ENCODE measurements at places on chromosomes 16 and 17.

GRCh38 chr17:48530887-48531272 is at the start of gene HOXB1:
Gene HOXB1 (minus strand): TSS chr17:48531011. CDS start chr17:48530904, 107 bp downstream.
- DNase-seq, result no peak

DNA sequence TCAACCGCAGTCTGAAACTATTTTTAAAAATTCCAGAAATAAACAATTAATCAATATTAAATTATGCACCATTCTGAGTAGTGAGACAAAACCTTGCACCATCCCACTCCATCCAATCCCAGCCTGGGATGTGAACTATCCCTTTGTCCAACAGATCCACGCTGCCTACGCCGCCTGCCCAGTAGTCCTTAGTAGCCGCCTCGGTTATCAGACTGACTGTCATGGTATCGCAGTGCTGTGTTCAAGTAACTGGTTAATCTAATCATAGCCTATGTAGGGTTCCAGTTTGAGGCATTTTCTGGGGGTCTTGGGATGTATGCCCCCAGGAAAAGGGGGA is 437.7 kb downstream of the HS3ST3B1 start:
- DNase-seq, result no peak

DNA sequence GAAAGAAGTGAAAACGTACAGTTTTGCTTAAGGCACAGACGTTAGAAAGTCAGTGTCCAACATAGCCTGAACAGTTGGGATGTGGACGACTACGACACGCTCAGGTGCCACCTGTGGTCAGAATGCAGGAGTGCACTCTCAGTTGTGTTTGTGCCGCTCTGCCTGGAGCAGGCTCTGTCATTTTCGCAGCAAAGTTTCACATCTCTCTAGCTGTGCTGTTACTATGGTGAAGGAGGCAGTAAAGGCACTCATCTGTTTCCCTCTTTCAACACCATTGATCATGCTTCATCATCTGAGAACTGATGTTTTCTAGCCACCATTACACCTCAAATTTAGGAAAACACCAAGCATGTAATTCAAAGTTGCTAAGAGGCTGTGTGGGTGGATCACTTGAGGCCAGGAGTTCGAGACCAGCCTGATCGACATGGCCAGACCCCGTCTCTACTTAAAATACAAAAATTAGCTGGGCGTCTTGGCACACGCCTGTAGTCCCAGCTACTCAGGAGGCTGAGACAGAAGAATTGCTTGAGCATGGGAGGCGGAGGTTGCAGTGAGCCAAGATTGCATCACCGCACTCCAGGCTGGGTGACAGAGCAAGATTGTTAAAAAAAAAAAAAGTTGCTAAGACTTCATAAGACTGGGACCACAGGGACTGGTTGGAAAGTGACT is 44.9 kb upstream of the DNAJA2 start:
- peak; percentile 28 for DNase-seq

DNA sequence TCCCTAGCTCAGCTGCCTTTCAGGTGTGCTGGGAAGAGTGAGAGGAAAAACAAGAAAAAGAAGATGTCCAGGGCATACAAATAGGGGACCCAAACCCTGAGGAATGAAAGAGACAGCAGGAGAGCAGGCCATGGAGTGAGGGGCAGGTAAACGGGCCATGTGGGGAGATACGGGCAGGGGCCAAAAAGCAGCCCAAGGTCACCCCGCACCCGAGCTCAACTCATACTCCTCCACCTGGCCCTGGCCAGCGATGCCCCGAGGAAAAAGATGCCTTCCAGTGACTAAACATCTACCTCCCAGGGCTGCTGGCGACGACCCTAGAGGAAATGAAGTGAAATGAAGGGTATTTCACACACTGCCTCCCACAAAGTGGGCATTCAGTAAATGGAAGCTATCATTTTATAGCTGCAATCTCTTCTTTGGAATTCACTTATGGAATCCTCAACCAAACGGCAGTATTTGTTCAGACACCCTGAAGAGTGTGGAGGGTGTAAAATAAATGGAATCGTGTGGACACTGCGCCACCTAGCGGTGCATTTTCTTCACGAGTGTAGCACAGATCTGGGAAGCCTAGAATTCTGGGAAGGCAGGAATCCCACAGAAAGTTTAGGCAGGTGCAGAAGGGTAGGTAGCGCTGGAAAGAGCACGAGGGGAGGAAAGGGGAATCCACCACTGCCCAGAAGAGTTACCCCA is 14.9 kb downstream of the ELAC2 start:
- peak; percentile 80 for DNase-seq

DNA sequence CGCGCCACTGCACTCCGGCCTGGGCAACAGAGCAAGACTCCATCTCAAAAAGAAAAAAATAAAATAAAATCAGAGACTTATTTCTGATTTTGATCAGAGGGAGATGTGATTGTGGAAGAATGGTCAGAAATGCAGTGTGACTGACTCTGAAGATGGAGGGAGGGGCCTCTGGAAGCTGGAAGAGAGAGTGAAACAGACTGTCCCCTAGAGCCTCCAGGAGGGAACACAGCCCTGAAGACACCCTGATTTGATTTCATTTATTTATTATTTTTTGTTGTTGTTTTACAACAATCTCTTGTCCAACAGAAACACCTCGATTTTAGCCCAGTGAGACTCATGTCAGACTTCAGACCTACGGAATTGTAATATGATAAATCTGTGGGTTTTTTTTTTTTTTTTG is 26.1 kb downstream of the BCL7C start:
- DNase-seq, result no peak

DNA sequence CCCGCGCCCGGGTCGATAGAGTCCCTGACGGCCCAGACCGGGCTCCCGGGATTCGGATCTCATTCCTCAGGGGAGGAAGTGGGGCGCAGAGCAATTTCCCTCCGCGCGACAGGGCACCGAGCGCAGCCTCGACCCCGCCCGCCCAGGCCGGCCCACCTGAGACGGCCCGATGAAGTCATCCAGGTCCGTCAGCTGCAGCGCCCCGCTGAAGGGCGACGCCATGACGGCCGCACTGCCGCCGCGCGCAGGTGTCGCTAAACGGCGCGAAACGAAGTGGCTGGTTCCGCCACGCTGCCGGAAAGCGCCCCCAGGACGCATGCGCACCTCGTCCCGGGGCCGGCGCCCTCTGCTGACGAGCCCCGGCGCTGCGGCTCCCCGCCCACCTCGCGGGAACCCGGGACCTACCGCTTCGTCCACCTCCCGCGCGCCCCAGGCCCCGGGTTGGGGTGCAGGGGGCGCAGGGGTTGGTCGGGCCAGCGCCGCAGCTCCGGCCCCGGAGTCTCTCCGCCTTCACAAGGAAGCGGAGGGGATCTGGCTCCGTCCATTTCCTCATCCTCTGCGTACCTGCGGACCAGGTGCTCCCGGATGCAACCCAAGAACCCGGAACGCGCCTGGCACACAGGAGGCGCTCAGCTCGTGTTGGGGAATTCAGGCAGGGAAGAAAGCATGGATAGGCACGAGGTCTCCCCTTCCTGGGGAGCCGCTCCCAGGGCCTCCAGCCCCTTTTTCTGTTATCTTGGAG is at the start of gene CIAO3:
Gene CIAO3, minus strand, starts transcription at position 234 of the 742 bp plus-strand sequence. Its CDS starts 12 bp downstream, at position 222.
- peak; percentile 89 for DNase-seq

- DNase-seq, result no peak
These were observed 184.0 kb downstream of the CYLD start for GRCh38 chr16:50925758-50926357.

DNA sequence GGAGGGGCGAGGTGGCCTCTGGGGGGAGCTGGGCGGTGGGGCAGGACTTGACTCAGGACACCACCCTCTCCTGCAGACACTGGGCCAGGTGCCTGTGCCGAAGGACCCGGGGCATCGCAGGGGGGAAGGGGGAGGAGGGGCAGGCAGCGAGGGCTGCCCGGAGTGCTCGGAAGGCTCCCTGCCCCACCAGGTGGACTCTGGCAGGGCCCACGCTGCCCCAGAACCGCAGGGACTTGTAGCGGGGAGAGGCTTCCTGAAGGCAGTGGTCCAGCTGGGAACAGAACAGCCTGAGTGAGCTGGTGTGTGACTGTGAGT is 4.4 kb upstream of the HCRT start:
- no peak for DNase-seq

GRCh38 chr16:48129926-48130325 is 25.9 kb downstream of the ABCC12 start:
- DNase-seq, result no peak

GRCh38 chr17:45948881-45949624 is 50.0 kb upstream of the STH start:
- DNase-seq, result peak; percentile 61

DNA sequence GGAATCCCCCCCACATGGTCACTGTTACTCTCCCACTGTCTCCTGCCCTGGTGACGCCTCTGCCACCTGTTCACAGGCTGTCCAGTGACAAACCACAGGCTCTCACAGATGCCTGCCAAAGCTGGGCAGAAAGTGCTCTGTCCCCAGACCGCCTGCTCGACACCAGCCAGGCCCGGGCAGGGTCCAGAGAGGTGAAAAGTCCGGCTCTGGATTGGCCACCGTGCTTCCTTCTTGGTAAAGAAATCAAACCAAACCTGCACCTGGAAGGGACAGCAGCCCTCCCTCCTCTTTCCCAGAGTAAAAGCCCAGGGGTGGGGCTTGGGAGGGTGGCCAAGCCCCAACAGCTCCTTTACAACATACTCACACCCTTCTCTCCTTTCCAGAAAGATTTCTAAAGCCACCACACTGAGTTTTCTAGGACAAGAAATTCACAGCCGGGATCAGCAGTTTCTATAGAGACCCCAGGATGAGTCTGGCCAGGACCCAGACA is 6.2 kb downstream of the PCGF2 start:
- peak; percentile 86 for DNase-seq

DNA sequence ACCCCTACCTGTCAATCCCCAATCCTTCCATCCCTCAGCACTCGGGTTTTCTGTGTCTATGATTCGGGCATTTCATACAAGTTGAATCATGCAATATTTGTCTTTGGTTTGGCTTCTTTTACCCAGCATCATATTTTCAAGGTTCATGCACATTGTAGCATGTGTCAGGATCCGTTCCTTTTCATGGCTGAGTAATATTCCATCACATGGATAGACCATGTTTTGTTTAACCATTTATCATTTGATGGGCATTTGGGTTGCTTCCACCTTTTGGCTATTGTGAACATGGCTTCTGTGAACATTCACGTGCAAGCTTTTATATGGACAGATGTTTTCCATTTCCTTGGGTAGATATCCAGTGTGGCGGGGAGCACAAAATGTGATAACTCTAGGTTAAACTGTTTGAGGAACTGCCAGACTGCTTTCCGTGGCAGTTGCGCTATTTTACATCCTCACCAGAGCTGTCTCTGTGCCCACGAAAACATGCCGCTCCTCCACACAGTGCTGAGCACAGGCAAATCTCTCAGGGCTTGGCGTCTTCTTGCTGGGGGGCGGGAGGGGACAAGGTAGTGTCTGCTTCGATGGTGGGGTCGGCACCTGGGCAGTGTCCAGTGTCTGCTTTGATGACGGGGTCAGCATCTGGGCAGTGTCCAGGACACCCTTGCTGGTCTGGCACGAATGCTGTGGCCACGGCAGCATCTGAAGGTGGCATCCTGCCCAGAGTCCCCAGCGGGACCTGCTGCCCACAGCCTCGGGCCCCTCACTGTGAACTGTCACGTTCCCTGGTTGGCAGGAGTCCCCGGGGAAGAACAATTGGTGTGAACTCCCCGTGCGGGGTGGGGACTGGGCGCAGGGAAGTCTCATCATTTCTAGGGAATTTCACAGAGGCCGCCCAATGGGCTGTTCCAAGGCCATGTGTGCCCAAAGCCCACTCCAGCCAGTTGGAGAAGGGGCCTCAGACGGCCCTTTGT is 32.4 kb upstream of the JPH3 start:
- DNase-seq, result no peak

- peak; percentile 87 for DNase-seq
These were observed 52.8 kb downstream of the TOM1L2 start for GRCh38 chr17:17919169-17920107.

DNA sequence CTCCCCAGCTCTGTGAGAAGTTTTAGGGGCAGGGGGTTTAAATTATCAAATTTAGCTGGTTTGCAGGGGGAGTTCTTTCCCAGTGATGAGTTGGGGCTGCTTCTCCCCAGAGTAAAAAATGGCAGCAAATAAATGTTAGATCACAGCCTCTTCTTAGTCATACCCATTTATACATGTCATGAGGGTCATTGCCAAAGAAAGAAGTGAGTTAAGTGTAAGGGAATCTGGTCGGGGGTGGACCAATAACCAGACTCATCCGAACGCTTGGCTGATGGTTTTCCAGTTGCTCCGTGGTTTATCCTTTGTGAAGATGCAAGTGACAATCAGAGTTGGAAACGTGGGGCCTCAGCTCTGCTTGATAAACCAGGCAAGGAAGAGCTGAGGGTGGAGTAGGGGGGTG is 87.1 kb downstream of the PLXDC1 start:
- DNase-seq, result no peak

DNA sequence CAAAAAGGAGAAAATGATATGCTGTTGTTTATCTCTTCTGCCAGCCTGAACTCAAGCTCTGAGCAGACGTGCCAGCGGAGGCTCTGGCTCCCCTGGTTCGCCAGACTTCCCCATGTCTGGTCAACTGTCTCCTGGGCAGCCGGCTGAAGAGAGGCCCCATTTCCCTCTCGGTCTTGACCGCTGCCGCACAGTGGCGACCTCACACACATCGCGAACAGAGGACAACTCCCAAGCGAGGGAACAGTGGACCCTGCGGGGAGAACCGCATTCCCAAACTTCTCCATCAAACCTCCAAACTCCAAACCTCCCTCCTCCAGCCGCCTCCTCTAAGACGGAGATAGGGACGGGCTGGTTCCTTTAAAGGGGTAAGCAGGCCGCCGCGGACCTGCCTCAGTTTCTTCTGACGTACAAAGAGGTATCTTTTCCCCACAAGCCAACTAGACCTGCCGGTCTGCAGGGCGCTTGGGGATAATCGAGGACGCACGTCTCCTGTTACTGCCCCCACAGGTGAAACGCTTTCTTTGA is 24.9 kb upstream of the RFFL start:
- DNase-seq, result peak; percentile 60

DNA sequence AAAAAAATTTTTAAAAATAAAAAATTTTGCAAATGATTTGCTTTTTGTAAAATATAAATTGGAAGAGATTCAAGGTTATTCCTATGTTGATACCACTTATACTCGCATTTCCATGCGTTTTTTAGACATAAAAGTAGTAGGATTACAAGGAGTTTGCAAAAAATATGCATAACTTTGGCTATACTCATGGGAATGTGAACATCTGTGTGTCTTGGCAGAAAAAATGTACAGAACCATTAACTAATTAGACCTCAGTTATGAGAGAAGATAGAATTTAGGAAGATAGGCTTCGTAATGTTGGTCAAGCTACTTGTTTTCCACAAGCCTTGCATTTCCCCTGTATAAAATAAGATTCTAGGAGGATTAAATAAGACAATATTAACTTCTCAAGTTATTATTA is 61.1 kb upstream of the VPS4A start:
- DNase-seq, result no peak

- no peak for DNase-seq
These were observed 245 bp downstream of the TMEM256 start for GRCh38 chr17:7403727-7403976.

- DNase-seq, result no peak
These were observed 19.2 kb downstream of the TMEM114 start for GRCh38 chr16:8571061-8571596.

All from colonic mucosa (tissue), 4 donors.